Posterior cingulate gyrus (tissue), 11 donors: ENCODE measurements at places on chromosomes 5 and 9.
A peak's percentile ranks its signal among the peaks of the same experiment; 100 is the strongest.

GRCh38 chr9:104747565-104748358, at the start of gene NIPSNAP3A:
NIPSNAP3A (plus strand) TSS chr9:104747683; CDS start chr9:104747793, 110 bp downstream.
- peak; percentile 97 for DNase-seq

DNA sequence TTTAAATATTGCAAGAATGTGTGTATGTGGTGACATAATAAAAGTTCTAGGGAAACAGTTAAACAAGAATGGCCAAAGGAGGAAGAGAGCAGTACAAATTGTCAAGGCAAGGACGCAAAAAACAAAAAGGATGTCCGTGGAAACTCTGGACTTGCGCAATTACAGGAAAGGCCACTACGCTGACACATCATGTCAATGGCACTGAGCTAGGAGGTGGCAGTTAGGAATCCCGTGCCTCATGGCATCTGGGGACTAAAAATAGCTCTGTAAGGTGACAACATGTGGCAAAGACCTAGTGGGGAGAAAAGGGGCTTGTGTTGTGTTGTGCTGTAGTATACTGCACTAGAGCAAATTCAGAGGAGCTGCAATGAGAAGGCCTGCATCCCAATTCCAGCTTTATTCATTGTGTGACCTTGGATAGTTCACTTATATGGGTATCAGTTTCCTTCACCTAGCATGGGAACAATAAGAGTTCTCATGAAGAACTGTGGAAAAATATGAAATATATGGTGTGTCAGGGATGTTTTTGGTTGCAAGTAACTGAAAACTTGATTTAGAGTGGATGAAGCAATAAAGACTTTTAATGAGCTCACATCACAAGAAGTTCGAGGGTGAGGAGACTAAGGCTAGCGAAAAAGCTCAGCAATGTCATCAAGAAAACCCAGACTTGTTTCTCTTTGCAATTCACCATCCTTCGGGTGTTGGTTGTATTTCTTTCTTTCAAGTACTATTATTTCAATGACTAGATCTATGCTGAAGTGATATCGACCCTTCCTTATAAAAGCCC, 124.1 kb upstream of the STC2 start:
- DNase-seq, result no peak

GRCh38 chr5:112290691-112291090, 128.4 kb downstream of the EPB41L4A start:
- no peak for DNase-seq

GRCh38 chr9:80954521-80954920, 734.8 kb downstream of the TLE1 start:
- no peak for DNase-seq

GRCh38 chr9:21392270-21392669, 7.1 kb upstream of the IFNA2 start:
- no peak for DNase-seq
